ENCODE measurements at places on chromosomes 3 and 15. TPM values are rescaled to one million over a fixed set of nuclear protein-coding genes. Genes with fewer than 3 reads are reported as not detected.

EFHB gene
- under 0.01 TPM for total RNA-seq

FGF12 gene
- total RNA-seq = not detected

AHSG gene
- total RNA-seq = not detected

FRMD5 gene
- 14.9 TPM for total RNA-seq

ACOX2 gene
- 10.2 TPM for total RNA-seq

ITGA11 gene
- total RNA-seq = 9.6 TPM

CPNE4 gene
- not detected for total RNA-seq

MYRIP gene
- total RNA-seq = under 0.01 TPM

USP50 gene
- total RNA-seq = not detected

All from regular cardiac myocyte (primary cell).